ENCODE measurements at places on chromosomes 4 and X.
A peak's percentile ranks its signal among the peaks of the same experiment; 100 is the strongest.

DNA sequence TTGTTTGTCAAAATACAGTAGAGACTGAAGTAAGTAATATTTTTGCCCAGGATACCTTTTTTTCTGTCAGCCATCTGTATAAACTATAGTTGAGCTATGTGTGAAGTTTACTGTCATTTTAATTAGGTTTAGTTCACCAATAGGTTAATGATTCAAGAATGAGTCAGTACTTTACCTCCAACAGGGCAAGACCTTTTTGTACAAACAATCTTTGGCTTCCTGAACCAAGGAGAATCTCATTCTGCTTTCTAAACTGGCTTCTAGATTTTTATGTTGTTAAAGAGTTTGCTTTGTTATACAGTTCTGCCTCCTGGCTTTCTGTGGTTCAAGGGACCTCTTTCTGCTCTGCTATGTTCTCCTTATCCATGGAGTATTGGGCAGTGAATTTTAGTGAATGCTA is 412.0 kb upstream of the NR3C2 start:
- no peak for DNase-seq

DNA sequence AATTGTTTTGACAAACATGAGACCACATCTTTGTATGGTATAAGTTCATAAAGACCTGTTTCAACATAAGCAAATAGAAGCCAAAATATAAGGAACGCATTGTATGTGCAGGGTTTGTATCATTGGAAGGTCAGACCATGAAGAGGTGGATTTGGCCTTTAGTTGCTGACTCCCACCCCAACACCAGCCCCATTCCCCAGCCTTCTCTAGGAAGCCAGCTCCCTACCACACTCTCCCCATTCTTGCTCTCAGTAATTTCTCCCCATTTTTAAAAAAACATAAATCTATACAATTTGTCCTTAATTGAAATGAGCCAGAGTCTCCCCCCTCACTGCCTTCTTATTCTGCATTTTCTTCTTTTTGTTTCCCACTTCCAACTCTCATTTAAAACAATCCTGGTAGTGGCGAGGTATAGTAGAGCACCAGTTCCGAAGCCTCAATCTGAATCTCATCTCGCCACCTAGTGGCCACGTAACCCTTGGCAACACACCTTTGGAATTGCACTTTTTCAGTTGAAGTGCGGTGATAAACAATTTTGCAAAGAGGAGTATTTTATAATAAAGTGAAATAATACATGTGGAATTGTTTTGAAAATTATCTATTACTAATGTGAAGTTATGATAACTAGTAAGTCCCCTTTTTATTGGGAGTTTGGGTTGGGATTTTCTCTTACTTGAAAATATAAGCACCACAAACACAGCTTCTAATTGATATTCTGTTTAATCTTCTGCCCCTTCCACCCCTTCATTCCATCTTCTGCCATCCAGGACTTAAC is 126.6 kb downstream of the ASB9 start:
- DNase-seq = peak; percentile 32

DNA sequence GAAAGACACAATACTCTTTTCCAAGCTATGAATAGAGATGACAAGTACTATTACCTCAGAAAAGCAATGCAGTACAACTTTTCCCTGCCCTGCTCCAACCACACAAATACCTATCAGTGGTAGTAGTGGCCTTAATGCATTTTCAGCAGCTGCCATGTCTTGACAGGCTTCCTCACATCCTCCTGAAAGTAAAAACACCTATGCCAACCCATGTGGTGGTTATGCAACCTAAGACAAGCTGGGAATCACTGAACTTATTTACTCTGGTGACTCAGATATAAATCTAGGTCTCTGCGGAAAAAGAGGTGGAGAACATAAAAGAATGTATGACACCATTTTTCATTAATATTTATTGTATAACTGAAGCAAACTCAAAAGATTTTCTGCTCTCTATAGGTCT is 14.5 kb downstream of the WDFY3 start:
- no peak for DNase-seq

DNA sequence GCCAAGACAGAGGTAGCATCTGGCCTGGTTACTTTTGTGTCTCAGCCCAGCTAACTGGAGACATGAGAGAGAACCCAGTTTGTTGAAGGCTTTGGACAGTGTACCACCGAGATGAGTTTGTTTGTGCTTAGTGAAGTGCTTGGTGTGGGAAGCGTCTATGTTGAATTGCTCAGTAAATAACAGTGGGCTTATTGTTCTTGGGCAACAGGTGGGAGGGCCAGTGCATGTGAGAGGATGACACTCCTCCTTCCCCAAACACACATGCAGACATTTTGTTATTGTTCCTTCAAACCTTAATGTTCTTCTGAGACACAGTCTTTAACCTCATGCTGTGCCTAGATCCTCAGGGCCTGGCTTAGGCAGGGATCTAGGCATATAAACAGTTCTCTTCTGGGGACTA is 39.7 kb downstream of the MSN start:
- DNase-seq = no peak

- peak; percentile 18 for DNase-seq
Measured at GRCh38 chrX:124388562-124388961, 42.2 kb downstream of the SH2D1A start.
